ENCODE measurements at places on chromosomes 6 and 20.

GRCh38 chr20:51800060-51800871, 2.1 kb downstream of the SALL4 start:
- DNase-seq: peak; percentile 17

DNA sequence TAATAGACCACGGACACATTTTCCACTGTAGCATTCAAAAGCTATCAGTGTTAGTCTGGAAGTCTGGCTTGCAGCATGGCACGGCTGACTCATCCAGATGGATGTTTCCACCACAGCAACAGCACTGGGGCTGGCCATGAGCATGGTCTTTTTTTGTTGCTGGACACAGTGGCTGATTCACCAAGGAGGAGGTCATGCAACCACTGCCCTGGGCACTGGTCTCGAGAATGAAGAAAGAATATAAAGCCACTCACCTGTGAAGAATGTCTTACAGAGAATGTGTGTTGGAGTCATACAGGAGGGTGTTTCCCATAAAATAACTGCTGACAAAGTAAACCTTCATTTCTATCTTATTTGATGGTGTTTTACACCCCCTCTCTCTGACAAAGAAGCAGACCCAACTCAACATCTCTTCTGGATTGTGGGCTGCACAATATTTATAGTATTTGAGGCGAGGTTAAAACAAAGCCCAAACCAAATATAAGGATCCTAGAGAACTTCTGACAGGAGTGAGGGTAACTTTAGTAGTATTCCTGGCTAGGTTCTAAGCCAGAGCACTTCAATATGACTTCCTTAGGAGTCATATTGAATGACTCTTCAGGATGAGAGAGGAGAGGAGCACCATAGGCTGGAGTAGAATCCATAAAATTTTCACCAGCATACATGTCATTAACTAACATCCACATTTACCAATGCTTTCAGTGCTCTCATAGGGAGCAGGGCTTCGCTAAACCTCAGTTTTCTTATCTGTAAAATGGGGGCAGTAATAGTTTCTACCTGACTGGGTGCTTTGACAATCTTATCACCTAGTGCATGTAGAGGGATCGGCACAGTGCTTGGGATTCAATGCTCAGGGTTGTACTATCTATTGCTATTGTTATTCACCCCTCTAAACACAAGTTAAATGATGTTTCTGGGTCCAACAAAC, 121.4 kb downstream of the KIF13A start:
- DNase-seq: no peak

DNA sequence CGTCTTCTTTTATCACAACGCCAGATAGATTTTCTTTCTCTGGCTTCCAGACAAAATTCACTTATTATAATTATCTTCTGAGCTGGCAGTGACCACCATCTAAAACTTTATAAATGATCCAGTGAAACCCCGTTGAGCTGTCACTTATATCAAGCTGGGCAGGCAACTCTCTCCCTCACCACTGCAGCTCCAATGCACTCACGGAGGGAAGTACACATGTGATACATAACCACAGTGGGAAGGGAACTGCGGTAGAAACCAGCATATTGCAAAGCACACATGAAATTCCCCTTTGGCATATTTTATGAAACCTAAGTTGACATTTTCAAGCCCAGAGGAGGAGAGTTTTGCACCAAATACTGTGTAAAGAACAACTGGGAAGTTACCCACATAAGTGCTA, 536.9 kb downstream of the HACE1 start:
- DNase-seq: no peak

GRCh38 chr20:37279820-37280219, 9.6 kb upstream of the MANBAL start:
- no peak for DNase-seq

DNA sequence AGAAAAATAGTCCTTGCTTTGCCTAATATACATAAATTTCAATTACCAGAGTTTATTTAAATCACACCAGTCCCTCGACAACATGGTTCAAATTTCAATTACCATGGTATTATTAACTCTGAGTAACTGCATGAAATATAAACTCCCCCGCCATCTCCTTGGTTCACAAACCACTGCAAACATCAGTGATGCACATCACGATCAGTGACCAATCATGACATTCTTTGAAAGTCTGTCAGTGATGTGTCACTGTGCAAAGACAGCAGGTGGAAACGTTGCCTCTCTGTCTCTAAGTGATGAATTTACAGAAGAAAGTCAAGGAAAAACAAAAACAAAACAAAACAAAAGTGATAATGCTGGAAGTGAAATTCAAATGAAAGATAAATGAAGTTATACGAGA, 86.7 kb downstream of the TASP1 start:
- DNase-seq: no peak

DNA sequence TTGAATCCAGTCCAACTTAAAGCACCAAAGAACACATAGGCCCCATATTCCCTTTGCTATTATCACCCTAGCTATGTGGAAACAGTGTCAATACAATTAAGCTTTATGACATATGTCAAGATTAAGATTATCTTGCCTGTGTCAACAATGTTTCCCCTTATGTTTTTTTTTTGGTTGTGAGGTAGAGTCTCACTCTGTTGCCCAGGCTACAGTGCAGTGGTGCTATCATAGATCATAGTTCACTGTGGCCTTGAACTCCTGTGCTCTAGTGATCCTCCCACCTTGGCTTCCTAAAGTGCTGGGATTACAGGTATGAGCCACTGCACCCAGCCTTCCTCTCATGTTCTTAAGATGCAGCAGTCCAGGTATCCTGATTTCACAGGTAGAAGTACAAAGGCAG, 17.8 kb downstream of the AFG1L start:
- DNase-seq: no peak

DNA sequence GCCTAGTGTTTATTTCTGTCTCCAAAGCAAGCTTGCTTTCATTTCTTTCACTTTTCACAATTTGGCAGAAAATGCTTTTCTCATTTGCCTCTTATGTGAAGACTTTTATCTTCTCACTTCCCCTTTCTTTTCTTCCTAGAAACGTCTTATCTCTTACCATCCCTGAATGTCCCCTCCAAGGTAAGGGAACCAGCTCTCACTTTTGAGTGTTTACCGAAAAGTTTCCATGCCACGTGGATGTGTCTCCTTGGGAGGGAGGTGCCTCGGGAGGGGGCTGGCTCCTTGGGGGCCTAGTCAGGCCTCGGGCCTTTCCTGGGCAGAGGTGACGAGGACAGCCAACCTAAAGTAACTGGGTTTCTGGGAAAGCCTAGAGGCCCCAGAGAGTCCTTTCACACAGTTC, 127.4 kb downstream of the CD24 start:
- DNase-seq: no peak

DNA sequence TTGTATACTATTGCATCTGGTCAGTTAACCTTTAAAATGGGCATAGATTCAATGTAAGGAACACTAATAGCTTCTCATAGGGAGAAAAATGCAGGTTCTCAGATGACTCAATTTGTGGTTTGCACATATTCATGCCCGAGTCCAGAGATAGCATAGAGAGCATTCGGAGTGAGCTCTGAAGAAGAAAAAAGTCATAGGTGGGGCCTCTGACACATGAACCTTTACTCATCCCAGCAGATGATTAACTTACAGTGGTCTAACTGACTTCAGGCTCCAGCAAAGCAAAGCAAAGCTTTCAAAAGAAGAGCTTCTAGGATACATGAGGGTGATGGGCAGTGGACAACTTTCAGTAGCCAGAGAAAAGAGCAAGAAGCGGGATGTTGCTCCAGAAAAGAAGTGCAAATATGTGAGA, 55.3 kb upstream of the BTN3A2 start:
- DNase-seq: no peak

DNA sequence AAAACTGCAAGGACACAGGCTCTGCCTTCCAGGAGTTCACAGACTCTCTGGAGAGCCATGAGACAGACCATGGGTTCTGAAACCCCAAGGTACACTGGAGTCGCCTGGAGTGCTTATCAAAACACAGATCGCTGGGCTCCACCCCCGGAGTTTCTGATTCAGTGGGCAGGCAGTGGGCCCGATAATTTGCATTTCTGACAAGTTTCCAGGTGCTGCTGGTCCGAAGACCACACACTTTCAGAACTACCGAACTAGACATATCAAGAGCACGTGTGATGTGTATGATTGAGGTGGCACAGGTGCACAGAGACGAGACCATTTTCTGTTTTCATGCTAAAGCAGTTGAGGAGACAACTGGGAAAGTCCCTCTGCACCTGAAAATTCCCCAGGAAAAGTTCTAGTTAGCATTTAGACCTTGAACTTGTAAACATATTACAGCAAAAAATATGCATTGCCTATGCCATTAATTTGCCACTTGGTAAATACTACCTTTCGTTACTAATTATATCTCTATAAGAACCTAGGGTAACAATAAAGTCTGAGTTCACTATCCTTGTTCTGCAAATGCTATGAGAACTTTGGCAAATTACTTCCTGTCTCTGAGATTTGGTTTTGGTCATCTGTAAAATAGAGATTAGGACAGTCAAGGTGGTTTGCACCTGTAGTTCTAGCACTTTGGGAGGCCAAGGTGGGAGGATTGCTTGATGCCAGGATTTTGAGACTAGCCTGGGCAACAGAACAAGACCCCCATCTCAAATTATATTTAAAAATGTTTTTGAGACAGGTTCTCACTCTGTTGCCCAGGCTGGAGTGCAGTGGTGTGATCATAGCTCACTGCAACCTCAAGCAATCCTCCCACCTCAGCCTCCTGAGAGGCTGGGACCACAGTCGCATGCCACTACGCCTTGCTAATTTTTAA, 14.3 kb upstream of the PIM1 start:
- DNase-seq: no peak

DNA sequence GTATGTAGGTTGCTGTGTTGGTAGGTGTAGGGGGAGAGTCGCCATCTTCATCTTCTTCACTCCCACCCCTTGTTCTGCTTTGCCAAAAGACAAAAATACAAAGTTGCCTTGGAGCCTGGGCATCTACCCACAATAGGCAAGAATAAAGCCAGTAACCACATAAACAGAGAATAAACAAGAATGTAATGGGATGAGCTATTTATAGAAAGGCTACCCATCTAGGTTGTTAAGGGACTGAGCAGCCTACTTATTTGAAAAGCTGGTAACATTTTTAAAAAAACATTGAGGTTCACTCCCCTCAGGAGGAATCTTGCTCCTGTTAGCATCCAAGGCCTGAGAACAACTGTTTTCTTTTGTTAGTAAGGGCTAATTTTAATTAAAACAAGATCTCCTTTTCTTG, 301.4 kb upstream of the STXBP5 start:
- DNase-seq: no peak

- no peak for DNase-seq
Observed at GRCh38 chr6:11672256-11672655, 106.3 kb downstream of the ADTRP start.

DNA sequence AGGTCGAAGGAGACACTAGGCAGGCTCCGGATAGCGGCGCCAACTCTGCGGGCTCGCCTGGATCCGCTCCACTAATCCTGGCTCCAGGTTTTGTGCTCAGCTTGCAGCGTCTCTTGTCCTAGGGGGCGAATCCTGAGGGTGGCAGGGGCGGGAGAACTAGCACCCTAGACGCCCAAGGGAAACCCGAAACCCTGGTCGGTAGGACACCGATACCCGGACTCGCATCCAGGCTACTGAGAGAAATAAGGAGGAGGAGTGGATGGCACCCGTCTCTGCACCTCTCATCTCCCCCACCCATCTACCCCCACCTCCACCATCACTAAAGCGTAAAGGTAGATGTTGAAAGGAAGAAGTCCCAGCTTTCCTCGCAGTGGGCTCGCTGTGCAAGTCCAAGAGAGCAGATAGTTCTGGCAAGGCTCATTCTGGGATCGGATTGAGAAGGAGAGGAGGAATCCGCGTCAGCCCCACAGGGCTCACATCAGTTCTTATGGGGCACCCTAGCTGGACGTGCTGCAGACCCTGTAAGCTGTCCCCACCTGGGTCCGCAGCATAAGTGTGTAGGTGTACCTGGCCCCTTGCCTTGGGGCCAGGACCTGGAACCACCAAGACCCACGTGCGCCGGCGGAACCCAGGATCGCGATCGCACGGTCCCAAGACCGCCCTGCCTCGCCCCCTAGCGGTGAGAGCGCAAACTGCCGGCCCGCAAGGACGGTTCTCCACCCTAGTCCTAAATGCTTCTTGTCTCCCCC, 6.9 kb downstream of the SLC32A1 start:
- DNase-seq: peak; percentile 63

- DNase-seq: no peak
Observed at GRCh38 chr6:141401168-141401567, 731.6 kb upstream of the GJE1 start.

DNA sequence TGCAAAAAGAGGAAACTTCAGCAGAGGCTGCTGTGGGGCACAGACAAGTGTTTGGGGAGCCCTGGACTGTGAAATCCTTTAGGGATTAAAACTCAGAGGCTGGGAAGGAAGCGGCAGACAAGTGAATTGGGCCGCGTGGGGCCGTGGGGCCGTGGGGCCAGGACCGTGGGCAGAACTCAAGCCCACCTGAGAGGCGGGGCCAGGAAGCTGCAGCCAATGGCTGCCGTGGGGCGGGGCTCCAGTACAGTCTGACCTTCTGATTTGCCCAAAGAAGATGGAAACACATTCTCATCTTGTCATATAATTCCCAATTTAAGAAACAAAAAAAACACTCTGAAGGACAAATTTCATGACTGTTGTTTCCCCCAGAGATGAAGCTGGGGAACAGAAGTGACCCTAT, 55.4 kb downstream of the ANKRD60 start:
- DNase-seq: no peak

DNA sequence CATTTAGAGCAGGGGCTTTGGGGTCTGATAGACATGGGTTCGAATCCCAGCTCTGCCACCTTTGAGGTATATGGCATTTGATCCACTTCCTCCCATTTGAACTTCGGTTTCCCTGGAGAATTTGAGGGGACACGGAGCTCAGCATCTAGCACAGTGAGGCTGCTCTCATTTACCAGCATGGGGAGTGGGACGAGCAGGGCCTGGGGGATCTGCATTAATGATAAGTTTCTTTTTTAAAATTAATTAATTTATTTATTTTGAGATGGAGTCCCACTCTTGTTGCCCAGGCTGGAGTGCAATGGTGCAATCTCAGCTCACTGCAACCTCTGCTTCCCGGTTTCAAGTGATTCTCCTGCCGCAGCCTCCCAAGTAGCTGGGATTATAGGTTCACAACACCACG, 52.6 kb downstream of the VSTM2L start:
- no peak for DNase-seq

DNA sequence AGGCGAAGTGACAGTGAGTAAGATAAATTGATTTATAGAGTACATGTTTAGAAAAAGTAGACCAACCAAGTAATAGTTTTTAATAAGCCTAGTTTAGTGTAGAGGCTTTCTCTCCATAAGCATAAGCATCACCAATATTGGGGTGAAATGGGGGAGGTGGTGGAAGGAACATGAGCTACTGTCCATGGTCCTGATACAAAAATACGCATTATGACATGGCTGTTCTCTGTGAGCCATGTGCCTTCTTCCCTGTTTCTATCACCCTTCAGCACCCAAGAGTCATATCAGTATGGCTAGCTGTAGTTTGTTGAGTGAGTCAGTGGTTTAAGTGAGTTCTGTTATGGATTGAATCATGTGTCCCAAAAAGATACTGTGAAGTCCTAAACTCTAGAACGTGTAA, 150.8 kb downstream of the EDN1 start:
- no peak for DNase-seq
